Activated CD4-positive, alpha-beta T cell treated with anti-CD3 and anti-CD28 coated beads for 36 hours (primary cell): ENCODE measurements at places on chromosomes 2 and 18. TPM values are rescaled to one million over a fixed set of nuclear protein-coding genes. Genes with fewer than 3 reads are reported as not detected.

- H3K27me3 ChIP-seq, result no peaks in the 10 kb centered on the region
- no peak overlapping the region for H3K4me3 ChIP-seq
- peaks cover 12% of the 10 kb centered on the region for H3K4me1 ChIP-seq
- no peaks in the 10 kb centered on the region for H3K36me3 ChIP-seq
- H3K27ac ChIP-seq, result no peak overlapping the region
Observed at GRCh38 chr2:148565272-148565894, 79.2 kb upstream of the EPC2 start.

DNA sequence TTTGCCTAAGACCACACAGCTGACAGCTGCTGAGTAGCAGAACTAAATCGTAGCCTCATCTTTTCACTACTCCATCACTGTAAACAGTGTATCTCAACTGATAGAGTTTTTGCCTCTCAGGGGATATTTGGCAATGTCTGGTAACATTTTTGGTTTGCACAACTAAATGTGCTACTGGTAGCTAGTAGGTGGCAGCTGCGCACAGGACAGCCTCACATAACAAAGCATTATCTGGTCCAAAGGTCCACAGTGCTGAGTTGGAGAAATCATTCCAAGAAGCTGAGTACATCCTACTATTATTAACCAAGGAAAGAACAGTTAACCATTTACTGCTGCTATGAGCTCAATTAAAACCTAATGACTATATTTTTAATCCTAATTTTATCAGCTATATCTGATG is 6.1 kb upstream of the CCDC102B start:
- no peak overlapping the region for H3K4me3 ChIP-seq
- H3K27ac ChIP-seq, result no peak overlapping the region
- no peaks in the 10 kb centered on the region for H3K36me3 ChIP-seq
- DNase-seq, result no peak

DNA sequence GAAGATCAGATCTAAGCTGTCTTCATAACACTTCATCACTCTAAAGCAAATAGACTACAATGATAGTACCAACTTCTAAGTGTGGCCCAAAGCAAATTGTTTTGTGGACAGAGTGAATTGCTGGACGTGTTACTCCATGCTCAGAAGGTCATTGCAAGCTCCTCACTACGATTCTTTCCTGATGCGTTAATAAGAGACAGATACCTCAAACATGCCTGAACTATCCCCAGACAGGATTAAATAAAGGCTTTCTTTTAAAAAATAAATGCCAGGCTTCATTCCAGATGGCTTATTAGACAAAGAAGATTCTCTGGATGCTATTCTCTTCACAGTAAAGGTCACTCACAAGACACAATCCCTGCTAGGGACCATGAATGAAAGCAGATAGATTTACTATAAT is 621.2 kb downstream of the DCDC2C start:
- no peak overlapping the region for H3K27ac ChIP-seq
- no peaks in the 10 kb centered on the region for H3K4me1 ChIP-seq
- no peak for DNase-seq
- no peak overlapping the region for H3K4me3 ChIP-seq
- H3K27me3 ChIP-seq, result no peaks in the 10 kb centered on the region

The ATG9A gene
- 45.6 TPM for total RNA-seq

GRCh38 chr18:46320297-46320696 is 216.1 kb downstream of the HAUS1 start:
- DNase-seq, result no peak
- no peak overlapping the region for H3K4me3 ChIP-seq
- no peak overlapping the region for H3K27ac ChIP-seq

The POTEE gene
- 0.50 TPM for total RNA-seq

DNA sequence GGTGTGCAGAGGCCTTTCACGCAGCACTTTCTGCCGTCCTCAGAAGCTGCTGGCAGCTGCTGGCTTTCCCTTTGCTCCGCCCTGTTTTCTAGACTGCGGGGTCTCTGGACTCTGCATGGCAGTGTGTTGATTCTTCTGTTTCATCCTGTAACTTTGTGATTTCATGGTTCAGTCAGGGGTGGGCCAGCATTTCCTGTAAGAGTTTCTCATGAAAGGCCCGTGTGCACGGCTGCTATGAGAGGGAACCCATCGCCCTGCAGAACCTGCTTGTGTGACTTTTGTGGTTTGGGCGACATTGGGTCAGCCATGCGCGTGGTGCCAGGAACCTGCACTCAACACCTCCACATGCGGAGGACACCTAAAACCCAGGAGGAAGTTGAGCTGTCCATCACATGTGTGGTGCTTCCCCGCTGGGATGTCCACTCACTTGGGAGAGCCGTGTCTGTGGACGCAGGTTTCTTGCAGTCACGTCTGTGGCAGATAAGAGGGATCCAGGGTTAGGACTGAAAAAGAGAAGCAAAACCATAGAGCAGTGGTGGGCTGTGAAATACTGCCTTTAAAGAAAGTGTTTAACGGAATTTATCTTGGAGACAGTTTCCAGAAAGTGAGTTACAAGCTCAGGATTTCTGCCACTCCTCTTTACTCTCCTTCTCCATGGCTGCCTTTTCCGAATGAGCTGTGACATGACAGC is 167.3 kb upstream of the ALKAL2 start:
- no peak for DNase-seq
- no peak overlapping the region for H3K27ac ChIP-seq
- H3K27me3 ChIP-seq, result peaks cover 44% of the 10 kb centered on the region
- no peak overlapping the region for H3K4me3 ChIP-seq

DNA sequence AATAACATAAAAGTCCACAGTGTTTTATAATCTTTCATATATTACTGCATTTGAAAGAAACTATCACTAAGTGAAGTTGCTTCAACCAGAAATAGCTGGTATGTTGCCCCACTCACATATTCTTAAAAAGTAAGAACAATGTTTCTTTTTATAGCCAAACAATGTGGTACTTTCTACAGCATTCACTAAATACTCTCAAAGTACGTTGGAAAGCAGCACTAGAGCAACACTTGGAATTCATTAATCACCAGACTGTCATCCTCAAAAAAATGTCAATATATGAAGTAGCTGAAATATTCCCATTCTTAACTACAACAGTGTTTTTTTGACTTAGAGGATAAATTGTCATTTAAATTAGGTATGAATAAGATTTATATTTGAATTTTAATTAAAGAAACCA is 32.8 kb downstream of the COBLL1 start:
- H3K4me3 ChIP-seq, result no peak overlapping the region
- no peaks in the 10 kb centered on the region for H3K4me1 ChIP-seq
- no peaks in the 10 kb centered on the region for H3K27me3 ChIP-seq
- DNase-seq, result no peak

- peak overlapping the region; percentile 15 for H3K27ac ChIP-seq
- H3K36me3 ChIP-seq, result peaks cover 4% of the 10 kb centered on the region
- H3K4me3 ChIP-seq, result no peak overlapping the region
- H3K27me3 ChIP-seq, result peaks cover 27% of the 10 kb centered on the region
- peaks cover 15% of the 10 kb centered on the region for H3K4me1 ChIP-seq
- no peak for DNase-seq
Observed at GRCh38 chr2:100822587-100823248, 2.8 kb downstream of the NPAS2 start.

GRCh38 chr2:64700133-64700809 is 46.6 kb upstream of the SERTAD2 start:
- no peaks in the 10 kb centered on the region for H3K27me3 ChIP-seq
- H3K36me3 ChIP-seq, result peaks cover 5% of the 10 kb centered on the region
- H3K4me3 ChIP-seq, result peak overlapping the region; percentile 49
- peak overlapping the region; percentile 90 for H3K27ac ChIP-seq
- DNase-seq, result no peak
- H3K4me1 ChIP-seq, result peaks cover 64% of the 10 kb centered on the region

DNA sequence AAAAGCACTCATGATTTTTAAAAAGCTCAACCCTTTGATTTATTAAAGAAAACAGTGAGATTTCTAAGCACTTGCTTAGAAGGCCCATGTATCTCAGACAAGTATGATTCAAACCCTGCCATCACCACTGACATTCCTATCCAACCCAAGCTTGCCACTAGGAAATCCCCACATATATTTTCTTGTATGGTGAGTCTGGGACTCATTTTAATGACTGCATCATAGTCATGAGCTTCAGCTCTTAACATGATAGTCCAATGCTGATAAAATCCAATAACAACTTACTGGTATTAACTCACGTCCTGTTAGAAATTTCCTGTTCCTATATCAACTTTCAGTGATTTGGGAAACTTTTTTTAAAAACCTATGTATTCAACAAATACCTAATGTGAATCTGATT is 39.4 kb upstream of the NCKAP5 start:
- no peak for DNase-seq
- no peak overlapping the region for H3K4me3 ChIP-seq
- no peak overlapping the region for H3K27ac ChIP-seq
- peaks cover 5% of the 10 kb centered on the region for H3K27me3 ChIP-seq
- no peaks in the 10 kb centered on the region for H3K4me1 ChIP-seq

DNA sequence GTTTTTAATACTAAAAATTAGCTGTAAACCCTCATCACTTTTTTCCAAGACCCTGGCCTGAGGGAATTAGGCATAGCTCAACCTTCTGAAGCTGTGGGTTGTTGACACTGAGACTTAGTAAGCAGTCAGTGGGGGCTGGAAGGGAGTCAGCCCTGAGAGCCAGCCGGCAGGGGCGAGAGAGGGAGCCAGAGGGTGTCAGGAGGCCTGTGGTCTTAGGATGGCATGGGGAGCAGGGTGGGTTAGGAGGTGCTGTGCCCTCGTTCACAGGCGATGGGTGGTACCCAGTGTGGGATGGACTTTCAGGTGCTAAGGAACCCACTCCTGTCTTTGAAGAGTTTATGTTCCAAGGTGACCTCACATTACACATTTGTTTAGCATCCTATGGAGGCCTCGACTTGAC is 49.3 kb downstream of the IL1RL2 start:
- H3K27me3 ChIP-seq, result no peaks in the 10 kb centered on the region
- peaks cover 12% of the 10 kb centered on the region for H3K36me3 ChIP-seq
- no peak overlapping the region for H3K27ac ChIP-seq
- H3K4me1 ChIP-seq, result peaks cover 65% of the 10 kb centered on the region
- DNase-seq, result no peak
- no peak overlapping the region for H3K4me3 ChIP-seq

DNA sequence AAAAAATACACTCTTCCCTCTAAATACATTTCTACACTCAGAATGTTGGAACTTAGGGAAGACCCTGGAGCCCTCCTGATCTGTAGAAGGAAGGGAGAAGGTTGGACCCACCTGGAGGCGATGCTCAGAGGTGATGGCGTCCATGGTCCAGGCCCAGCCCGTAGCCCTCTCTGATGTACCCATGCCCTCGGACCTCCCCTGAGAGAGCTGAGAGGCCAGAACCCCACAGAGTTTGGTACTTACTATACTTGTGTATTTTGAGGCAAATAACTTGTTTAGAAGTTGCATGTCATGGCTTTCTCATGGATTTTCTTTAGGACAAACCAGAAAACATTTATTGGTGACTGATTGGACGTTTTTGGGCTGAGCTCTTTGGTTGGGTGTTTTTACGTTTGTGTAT is 10.5 kb downstream of the CTDP1 start:
- H3K4me1 ChIP-seq, result peaks cover 41% of the 10 kb centered on the region
- no peak overlapping the region for H3K4me3 ChIP-seq
- peaks cover 8% of the 10 kb centered on the region for H3K36me3 ChIP-seq
- H3K27ac ChIP-seq, result no peak overlapping the region
- H3K27me3 ChIP-seq, result no peaks in the 10 kb centered on the region
- no peak for DNase-seq

The ABCB11 gene
- total RNA-seq, result not detected

The AGXT gene
- not detected for total RNA-seq

The FSHR gene
- total RNA-seq, result not detected

DNA sequence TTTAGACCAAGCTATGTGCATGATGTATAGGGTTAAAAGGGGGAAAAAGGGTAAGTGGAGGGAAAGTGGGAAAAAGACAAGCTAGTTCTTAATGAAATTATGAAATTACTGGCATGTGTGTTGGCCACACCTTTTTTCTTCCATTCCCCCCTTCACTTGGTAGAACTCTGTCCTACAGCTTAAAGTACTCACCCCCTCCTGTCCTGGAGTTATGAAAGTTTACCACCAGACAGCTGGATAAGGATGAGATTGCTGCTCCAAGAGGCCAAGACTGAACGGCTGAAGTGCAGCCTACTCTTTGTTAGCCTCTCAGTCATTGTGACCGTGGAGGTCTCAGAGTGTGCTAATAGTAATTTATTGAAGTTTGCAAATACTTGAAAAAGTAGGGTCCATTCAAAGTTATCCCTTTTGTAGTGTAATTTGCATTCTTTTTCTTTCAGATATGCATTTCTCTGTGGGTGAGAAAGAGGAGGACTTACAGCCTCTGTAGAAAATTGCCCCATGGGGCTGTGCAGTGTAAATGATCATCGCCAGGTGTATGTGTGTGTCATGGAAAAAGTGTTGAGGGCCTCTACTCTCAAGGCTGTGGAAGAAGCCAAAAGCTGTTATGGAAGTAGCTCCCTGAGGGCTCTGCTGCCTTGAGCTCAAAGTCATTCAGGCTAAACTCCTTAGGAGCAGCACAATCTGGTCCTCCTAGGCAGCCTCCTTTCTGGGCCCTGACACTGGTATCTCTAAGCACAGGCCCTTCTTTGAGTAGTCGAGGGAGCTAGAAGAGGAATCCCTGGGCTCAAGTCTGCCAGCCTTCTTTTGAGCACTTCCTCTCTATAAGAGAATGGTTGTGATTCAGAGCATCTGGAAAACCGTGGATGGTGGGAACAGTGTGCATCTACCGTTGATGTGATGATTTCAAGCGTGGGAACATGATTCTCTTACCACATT is 46.2 kb downstream of the LHCGR start:
- peaks cover 8% of the 10 kb centered on the region for H3K27me3 ChIP-seq
- H3K27ac ChIP-seq, result no peak overlapping the region
- H3K4me1 ChIP-seq, result peaks cover 6% of the 10 kb centered on the region
- DNase-seq, result no peak
- H3K4me3 ChIP-seq, result no peak overlapping the region

The NT5DC4 gene
- total RNA-seq, result not detected

- no peaks in the 10 kb centered on the region for H3K4me1 ChIP-seq
- no peaks in the 10 kb centered on the region for H3K27me3 ChIP-seq
- no peak overlapping the region for H3K27ac ChIP-seq
Observed at GRCh38 chr2:19932928-19933327, 31.1 kb upstream of the TTC32 start.

GRCh38 chr2:232842689-232843088 is 27.4 kb upstream of the SNORC start:
- H3K36me3 ChIP-seq, result peaks cover 31% of the 10 kb centered on the region
- no peak overlapping the region for H3K27ac ChIP-seq
- H3K4me1 ChIP-seq, result peaks cover 17% of the 10 kb centered on the region
- no peaks in the 10 kb centered on the region for H3K27me3 ChIP-seq

The SERPINB13 gene
- not detected for total RNA-seq

The DUSP2 gene
- 248 TPM for total RNA-seq

DNA sequence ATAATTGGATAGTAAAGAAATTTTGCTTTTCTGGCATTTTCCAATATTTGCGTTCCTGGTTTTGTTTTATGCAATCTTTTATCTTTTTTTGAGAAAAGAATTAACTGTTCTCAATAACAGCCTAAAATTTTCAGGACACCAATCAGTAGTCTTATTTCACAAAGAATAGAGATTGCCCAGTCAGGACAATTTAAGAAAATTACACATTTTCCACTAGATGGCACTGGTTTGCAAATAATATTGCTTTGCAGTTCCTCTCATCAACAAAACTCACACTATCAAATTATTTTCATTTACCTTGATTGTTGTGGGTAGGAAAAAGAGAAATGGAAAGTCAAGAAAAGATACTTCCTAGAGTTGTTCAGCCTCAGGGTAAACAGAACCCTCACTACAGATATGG is 2.4 kb upstream of the RBM45 start:
- H3K36me3 ChIP-seq, result no peaks in the 10 kb centered on the region
- no peaks in the 10 kb centered on the region for H3K27me3 ChIP-seq
- DNase-seq, result no peak
- peaks cover 25% of the 10 kb centered on the region for H3K4me1 ChIP-seq

The C1GALT1C1L gene
- not detected for total RNA-seq
